Cardiac atrium fibroblast (primary cell): ENCODE measurements at places on chromosomes 2 and 18. TPM values are rescaled to one million over a fixed set of nuclear protein-coding genes. Genes with fewer than 3 reads are reported as not detected.

Gene IL18R1
- total RNA-seq: 4.5 and 5.3 TPM in 2 replicates

Gene QPCT
- total RNA-seq: 1.8 and 8.4 TPM in 2 replicates

Gene OXER1
- not detected in 2 replicates for total RNA-seq

Gene ERICH2
- not detected in 2 replicates for total RNA-seq

Gene FHOD3
- total RNA-seq: under 0.01 and 0.18 TPM in 2 replicates

Gene SPRED2
- 18.8 and 19.9 TPM in 2 replicates for total RNA-seq

Gene ARL5A
- 27.7 and 29.8 TPM in 2 replicates for total RNA-seq

Gene OSR1
- 38.1 and 72.7 TPM in 2 replicates for total RNA-seq

Gene COL4A4
- total RNA-seq: 45.2 and 55.4 TPM in 2 replicates

Gene BAZ2B
- 16.1 and 22.0 TPM in 2 replicates for total RNA-seq

Gene LIMS3
- total RNA-seq: 0.65 and 2.3 TPM in 2 replicates

Gene OSBPL1A
- total RNA-seq: 22.2 and 34.5 TPM in 2 replicates
